LHCN-M2 (cell line): ENCODE measurements at places on chromosomes 4 and X.

DNA sequence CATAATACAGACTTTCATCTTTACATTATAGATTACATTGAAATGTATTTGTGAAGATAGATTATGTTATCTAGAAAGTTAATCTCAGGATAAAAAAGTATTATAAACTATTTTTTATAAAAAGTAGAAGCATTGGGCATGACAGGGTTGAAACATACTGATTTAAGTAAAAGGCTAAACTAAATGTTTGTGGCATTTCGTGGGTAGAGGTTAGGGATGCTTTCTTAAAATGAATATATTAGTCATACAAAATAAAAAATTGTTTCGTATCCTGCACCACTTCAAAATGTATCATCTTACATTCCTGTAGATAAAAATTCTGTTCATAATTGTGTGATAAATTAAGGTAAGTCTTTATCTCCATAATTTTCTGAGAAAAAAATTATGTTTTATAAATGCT lies 603.6 kb downstream of the SPRY1 start:
- DNase-seq = peak; percentile 32

DNA sequence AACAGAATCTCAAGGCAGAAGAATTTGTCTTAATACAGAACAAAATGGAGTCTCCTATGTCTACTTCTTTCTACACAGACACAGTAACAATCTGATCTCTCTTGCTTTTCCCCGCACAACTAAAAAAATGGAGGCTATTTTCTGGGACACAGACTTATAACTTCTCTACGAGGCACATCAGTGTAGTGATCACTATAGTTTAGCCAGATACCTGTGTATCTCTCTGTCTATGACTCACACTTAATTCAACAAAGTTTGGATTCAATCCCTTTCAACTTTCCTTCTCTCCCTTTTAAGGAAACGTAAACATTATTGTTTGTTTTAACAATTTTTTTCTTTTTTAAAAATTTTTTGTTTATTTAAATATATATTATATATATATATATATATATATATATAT lies 29.4 kb downstream of the APELA start:
- DNase-seq = no peak

GRCh38 chrX:102963955-102964354 lies 26.9 kb downstream of the RAB40AL start:
- no peak for DNase-seq

GRCh38 chr4:128475597-128475996 lies 188.0 kb upstream of the PGRMC2 start:
- DNase-seq = no peak

DNA sequence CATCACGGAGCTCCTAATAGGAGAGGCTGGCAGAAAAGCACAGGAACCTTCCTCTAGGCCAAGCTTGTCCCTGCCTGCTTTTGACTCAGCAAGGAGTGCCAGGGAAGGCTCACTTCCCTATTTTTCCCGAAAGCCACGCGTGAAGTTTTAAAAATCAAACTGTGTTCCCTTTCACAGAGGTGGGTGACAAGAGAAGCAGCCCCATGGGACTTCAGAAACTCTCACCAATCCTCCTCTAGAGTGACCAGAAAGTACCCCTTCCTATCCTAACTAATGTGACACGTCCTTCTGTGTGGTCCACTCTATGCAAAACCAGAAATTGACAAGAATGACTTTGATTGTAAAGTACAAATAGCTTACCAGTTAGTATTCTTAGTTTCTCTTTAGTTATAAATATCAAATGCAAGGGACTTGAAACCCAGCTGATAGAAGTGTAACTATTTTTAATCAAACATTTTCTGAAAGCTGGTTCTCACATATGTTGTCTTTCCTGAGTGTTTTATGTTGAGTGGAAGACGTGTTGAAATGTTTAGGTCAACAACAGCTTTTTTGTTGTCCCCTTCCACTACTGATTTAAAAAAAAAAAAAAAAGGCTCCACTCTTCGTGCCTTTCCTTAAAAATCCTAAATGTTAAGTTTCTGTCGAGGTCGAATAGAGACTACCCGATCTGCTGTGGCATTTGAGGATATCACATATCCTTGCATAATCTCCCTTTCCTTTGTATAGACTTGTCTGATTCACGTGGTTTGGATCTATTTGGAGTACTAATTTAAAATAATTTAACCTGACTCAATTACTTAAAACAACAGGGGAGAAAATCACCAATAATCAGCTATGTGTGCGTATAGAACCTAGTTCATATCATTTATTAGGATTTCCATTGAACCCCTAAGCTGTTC lies 42.1 kb downstream of the NFKB1 start:
- DNase-seq = no peak

- DNase-seq = peak; percentile 25
Observed at GRCh38 chrX:50579955-50580354, 109.3 kb upstream of the DGKK start.
